ENCODE measurements at places on chromosomes 5 and 9.

GRCh38 chr5:179333796-179334761 is 11.2 kb downstream of the ADAMTS2 start:
- H3K36me3 ChIP-seq = no peaks in the 10 kb centered on the region
- DNase-seq = no peak
- H3K4me3 ChIP-seq = no peak overlapping the region
- no peaks in the 10 kb centered on the region for H3K27me3 ChIP-seq
- H3K27ac ChIP-seq = no peak overlapping the region
- no peaks in the 10 kb centered on the region for H3K4me1 ChIP-seq

DNA sequence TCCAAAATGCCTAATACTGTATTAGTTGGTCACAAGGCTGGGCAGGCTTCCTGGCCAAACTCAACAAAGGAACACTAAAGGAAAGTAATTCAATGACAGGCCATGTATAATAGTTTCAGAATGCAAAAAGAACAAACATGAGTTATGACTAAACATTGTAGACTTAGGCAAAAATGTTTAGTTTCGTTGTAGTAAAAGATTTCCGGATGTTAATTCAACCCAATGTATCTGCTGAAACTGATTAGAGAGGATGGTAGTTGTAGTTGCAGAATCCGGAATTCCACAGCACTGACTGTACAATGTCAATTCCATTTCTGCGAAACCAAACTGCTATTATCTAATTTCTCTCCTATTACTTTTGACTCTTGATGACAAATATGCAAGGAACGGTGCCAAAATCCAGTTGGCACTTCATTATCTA is 117.9 kb upstream of the FST start:
- DNase-seq = no peak
- H3K27ac ChIP-seq = peak overlapping the region; percentile 53
- no peaks in the 10 kb centered on the region for H3K27me3 ChIP-seq
- no peak overlapping the region for H3K4me3 ChIP-seq
- H3K4me1 ChIP-seq = no peaks in the 10 kb centered on the region
- no peaks in the 10 kb centered on the region for H3K36me3 ChIP-seq

GRCh38 chr5:139473105-139473504 is 2.3 kb downstream of the SMIM33 start:
- no peaks in the 10 kb centered on the region for H3K27me3 ChIP-seq
- peaks cover 96% of the 10 kb centered on the region for H3K4me1 ChIP-seq
- H3K27ac ChIP-seq = peak overlapping the region; percentile 56
- peaks cover 32% of the 10 kb centered on the region for H3K36me3 ChIP-seq
- DNase-seq = no peak

DNA sequence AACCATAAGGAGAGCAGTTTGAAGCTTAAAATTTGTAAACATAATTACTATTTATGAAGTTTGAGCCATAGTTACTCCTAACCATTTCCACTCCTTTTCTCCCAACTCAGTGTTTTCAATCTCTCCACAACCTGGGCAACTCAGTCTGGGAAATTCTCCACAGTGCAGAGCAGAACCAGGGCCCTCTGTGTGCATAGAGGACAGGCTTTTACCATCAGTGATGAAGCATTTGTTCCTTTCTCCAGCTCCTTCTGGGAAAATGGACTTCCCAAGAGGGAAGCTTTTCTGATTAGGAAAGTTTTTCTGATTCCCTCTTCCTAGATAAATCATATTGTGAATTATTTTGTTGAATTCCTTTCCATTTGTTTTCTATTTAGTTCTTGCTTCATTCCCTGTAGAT is 132.3 kb upstream of the MPDZ start:
- no peaks in the 10 kb centered on the region for H3K27me3 ChIP-seq
- no peak overlapping the region for H3K4me3 ChIP-seq
- no peaks in the 10 kb centered on the region for H3K4me1 ChIP-seq
- DNase-seq = no peak
- H3K36me3 ChIP-seq = no peaks in the 10 kb centered on the region
- H3K27ac ChIP-seq = no peak overlapping the region

DNA sequence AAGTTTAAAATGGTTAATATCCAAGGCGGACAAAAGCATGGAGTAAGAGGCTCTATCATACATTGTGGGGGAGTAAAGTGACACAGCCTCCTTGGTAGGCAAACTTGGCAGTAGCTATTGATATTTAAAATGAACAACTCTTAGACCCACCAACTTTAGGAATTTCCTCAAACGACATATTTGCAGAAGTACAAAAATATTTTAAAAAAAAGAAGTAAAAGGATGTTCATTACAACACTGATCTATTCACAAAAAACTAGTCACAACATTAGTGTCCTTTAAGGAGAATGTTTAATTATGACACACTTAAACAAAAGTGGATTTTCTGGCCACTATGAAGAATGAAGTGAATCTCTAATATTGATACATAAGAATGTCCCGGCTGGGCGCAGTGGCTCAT is 1.7 kb downstream of the ALG2 start:
- H3K36me3 ChIP-seq = no peaks in the 10 kb centered on the region
- peaks cover 55% of the 10 kb centered on the region for H3K4me1 ChIP-seq
- no peak overlapping the region for H3K27ac ChIP-seq
- DNase-seq = no peak
- H3K27me3 ChIP-seq = no peaks in the 10 kb centered on the region

DNA sequence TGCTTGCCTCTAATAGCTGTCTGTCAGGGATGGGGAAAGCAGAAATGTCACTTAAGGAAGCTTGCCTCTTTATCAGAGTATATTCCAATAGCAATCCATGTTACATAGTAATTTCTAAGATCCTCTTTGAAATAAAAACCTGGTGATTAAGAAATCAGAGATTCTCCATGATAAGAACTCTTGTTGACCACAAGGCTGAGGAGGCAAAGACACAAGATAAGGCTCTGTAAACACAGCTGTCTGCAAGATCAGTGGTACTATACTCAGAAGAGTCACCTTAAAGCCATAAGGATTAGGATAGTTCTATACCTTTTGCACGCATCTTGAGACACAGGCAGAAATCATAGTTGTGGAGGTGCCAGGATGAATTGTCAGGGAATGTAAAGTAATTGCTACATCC is 40.3 kb downstream of the HEXB start:
- DNase-seq = no peak
- H3K4me3 ChIP-seq = no peak overlapping the region
- no peaks in the 10 kb centered on the region for H3K4me1 ChIP-seq
- H3K36me3 ChIP-seq = no peaks in the 10 kb centered on the region
- no peak overlapping the region for H3K27ac ChIP-seq

DNA sequence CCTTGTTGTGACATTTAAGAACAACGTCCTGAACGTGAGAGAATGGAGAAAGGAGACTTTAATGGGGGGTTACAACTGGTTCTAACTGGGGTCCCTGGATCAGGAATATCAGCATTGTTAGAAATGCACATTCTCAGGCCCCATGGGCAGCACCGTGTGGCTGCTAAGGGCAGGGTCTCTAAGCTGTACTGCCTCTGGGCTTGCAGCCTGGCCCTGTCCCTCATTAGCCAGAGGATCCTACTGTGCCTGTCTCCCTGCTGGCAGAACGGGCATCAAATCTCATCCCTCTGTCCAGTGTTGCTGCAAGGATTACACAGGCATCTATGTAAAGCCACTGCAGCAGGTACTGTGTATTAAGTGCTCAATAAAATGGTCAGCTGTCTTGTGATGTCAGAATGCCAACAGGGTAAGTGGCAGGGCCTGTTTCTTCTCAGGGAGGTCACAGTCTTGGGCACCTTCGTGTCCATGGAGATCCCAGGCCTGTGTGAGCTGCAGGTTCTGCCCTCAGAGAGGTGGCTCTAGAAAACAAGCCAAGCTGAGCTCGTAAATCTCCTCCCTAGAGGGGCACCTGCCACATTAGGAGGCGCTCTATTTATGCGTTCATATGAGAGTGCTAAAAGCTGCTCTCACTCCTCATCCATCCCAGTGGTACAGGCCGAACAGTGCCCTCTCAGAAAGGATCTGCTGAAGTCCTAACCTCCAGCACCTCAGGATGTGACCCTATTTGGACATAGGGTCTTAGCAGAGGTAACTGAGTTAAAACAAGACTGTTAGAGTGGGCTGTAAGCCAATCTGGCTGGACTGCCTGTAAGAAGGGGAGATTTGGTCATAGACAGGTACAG is 210.5 kb downstream of the GADD45G start:
- no peaks in the 10 kb centered on the region for H3K36me3 ChIP-seq
- DNase-seq = no peak
- H3K4me1 ChIP-seq = peaks cover 5% of the 10 kb centered on the region
- H3K4me3 ChIP-seq = no peak overlapping the region
- no peak overlapping the region for H3K27ac ChIP-seq
- no peaks in the 10 kb centered on the region for H3K27me3 ChIP-seq

All from left lung (tissue), 14 donors.